ENCODE measurements at places on chromosomes 4 and X. TPM values are rescaled to one million over a fixed set of nuclear protein-coding genes. Genes with fewer than 3 reads are reported as not detected.

DNA sequence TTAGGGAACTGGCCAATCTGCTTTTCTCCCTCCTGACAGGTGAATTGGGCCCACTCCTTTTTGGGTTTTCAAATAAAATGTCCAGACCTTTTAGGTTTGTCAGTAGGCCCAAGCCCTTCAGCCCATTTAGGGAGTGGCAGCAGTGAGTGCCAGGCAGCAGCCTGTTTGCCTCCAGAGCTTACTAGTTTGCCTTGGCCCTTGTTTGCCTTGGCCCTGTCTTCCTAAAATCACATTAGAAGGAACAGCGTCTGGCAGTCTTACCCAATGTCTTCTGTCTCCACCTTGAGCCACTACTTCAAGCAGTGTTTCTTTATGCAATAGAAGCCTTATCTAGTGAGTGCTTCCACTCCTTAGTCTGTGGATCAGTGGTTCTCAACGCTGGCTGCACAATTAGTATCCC, 117.1 kb downstream of the TMEM164 start:
- no peak for DNase-seq

- no peak for DNase-seq
These were observed 170.0 kb upstream of the NPY2R start for GRCh38 chr4:155038459-155038858.

- DNase-seq = peak; percentile 11
These were observed 17.8 kb upstream of the PAGE2B start for GRCh38 chrX:55056820-55057674.

- DNase-seq = no peak
These were observed 11.8 kb downstream of the CLCN5 start for GRCh38 chrX:49934148-49934547.

- no peak for DNase-seq
These were observed 370.7 kb downstream of the FBXW7 start for GRCh38 chr4:152165146-152165545.

- DNase-seq = peak; percentile 38
These were observed 901 bp downstream of the JADE1 start for GRCh38 chr4:128810331-128810870.

DNA sequence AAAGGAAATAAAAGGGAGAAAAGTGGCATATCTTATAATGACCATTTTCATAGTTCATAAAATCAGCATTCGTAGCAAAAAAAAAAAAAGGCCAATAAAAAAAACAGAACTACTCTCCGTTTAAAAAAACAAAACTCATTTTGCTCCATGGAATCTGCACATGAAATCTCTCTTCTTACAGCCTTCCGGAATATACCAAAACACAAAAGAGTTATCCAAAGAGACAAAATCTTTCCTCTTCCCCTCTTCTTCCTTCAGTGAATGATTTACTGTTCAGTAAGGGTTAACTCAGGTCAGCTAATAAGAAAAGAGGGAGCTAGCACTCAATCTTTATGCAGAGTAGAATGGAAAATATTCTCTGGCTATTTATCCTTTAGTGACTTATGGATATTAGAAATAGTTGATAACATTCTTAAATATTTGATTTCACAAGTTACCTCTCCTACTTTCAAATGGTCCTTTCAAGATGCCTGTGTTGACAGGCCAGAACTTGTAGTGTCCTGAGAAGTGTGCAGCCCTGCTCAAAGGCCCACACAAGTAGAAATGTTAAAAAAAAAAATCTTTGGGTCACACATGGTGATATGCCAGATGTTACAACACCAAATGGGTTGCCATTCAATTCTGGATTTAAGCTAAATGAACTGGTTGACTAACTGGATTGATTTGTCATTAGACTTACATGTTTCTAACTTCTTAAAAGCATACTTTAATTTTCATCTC, 42.1 kb downstream of the PDGFC start:
- DNase-seq = no peak

DNA sequence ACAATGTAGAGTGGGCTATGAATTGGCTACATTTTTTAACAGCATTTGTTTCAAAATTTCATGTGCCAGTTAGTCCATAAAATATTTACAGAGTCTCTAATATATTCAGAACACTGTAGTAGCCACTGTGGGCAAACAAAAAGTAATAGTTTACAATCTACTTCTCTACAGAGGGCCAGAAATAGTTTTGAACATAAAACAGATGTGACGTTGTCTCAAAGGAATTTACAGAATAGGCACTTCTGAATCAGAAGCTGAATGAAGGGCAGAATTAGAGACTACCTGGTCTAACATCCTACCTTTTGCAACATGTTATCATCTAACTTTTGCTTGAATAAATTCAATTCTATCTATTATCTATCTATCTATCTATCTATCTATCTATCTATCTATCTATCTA, 811.9 kb upstream of the EPHA5 start:
- DNase-seq = no peak

- DNase-seq = peak; percentile 33
These were observed 25.5 kb upstream of the FGF5 start for GRCh38 chr4:80240976-80241375.

DNA sequence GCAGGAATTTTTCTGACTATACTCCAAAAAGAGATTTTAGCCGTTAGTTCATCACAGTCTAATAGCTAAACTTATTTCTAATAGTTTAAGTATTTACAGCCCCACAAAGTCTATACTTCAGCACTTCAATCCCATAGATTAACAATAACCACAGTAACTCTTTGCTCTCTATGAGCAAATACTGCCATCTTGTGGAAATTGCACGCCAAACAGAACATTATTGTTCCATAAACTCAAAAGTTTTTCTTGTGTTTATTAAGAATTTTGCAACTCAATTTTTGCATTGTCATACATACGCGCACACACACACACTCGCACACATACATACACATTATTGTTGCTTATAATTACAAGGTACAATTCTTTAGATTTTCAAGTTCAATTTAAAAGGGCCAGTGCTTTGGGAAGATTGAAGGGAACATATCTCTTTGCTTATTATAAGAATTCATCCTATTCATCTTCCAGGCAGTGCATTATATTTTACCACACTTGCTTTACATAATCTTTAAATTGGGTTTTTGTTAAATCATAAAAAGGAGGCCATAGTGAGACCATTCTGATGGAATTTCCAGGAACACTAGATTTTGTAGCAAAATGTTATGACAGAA, 63.8 kb upstream of the ATOH1 start:
- DNase-seq = peak; percentile 37

- no peak for DNase-seq
These were observed 84.5 kb downstream of the MAGEB17 start for GRCh38 chrX:16251782-16252181.

GRCh38 chr4:169128902-169129301, 118.8 kb upstream of the CBR4 start:
- no peak for DNase-seq

DNA sequence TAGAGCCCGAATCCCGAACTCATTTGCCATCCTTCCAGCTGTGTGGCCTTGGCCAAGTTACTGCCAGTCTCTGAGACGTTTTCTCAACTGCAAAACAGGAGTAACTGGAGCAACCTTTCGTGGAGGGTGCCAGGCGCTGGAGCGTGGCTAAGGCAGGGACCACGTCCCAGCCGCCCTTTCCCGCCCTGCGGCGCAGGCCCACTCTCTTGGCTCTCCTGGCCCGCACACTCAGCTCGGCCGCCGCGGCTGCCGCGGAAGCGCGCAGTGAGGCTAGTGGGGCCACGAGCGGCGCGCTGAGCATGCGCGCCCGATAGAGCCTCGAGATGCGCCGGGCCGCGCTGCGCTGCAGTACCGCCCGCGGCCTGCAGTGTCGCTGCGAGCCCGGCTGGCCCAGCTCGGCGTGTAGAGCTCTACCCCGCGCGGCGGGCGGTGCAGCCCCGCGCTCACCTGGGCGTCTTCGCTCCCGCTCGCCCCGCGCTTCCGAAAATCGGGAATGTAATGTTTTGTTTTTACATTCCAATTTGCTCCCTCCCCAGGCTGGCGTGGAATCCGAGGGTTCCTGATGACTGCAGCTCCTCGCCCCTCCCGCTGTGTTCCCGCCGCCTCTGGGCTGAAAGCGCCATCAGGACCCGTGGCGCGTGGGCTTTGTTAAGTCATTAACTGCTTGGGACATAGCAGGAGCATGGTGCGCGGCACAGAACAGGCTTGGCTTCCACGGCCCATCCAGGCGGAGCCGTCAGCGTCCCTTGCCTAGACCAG, 4.0 kb upstream of the ZNF518B start:
- no peak for DNase-seq

- DNase-seq = no peak
These were observed 359.4 kb upstream of the FSTL5 start for GRCh38 chr4:162523171-162523570.

DNA sequence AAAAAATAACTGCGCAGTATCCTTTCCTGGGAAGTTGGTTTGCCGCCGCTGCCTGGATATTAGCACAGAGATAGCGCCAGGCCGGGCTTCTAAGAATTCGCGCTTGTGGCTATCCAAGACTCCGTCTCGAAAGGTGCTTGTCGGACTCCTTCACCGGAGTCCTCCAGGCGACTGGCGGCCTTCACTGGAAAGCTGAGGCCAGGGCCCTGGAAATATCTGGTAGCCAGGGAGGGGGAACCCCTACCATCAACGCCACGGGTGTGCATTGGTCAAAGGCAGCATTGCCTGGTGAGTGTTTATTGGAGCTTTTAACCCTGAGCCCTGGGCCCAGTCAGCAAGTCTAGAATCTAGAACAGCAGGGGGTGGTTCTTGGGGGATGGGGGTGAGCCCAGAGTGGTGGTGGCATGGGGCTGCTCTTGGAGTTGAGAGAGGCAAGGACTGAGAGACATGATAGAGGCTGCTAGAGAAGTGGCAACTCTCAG, 577 bp upstream of the PIM2 start:
- no peak for DNase-seq

DNA sequence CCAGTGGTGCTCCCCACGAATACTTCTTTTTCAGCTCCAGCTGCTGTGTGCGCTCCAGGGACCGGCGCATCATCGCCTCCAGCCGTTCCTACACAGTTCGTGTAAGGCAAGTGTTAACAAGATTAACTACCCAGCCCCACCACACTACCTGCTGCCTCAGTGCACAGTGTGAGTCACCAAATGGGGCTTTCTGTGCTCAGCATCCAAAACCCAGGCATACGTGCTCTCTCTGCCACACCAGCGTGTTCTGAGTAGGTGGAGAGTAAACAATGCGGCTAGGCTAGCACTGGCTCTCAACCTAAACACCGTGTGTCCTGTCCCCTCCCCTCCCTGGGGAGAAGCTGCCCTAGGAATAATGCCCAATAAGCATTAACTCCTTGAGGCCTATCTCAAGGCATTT, 60.0 kb downstream of the MAP7D2 start:
- DNase-seq = no peak

- no peak for DNase-seq
These were observed 44.8 kb downstream of the DCLK2 start for GRCh38 chr4:150123087-150123486.

DNA sequence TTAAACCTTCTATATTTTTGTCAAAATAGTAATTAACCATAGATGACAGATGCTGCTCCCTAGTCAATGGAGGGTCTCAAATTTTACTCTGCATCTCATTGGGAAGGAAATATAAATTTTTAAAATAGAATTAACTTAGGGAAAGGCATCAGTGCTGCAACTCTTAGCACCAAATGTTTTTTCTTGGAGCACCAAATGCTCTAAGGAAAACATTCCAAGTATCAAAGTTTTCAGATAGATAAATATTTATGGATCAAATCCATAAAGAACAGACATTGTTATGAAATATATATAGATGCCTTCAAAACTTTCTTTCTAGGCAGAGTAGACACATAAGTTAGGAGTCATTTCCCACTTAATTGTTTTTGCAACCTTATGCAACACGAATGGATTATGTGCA, 168.7 kb downstream of the ANTXR2 start:
- DNase-seq = no peak

DNA sequence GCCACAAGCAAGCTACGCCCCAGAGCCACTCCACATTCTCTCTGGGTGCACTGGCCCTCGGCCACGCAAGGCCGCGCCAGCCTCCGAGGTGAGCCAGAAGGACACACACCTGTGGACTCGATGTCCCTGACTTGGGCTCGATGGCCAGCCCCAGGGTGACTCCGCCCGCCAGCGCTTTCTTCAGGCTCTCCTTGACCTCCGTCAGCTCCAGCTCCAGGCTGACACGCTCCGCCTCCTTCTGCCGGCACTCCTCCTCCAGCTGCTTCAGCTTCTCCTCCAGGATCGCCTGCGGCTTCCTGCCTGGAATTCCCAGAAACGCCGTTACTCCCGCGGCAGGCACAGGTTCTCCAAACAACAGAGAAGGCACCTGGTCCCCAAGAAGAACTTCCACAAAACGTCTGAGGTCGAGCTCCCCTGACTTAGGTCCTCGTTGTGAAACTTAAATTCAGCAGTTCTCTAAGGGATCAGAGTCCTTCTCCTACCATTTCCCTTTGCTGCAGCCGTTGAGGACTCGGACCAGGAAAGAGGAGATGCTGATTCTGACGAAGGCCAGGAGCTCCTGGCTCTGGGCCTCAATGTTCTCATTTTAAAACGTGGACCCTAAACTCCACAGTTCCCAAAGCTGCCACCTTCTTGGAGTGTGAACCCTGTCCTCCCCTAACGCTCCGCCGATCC, 166.8 kb downstream of the AFAP1 start:
- no peak for DNase-seq

DNA sequence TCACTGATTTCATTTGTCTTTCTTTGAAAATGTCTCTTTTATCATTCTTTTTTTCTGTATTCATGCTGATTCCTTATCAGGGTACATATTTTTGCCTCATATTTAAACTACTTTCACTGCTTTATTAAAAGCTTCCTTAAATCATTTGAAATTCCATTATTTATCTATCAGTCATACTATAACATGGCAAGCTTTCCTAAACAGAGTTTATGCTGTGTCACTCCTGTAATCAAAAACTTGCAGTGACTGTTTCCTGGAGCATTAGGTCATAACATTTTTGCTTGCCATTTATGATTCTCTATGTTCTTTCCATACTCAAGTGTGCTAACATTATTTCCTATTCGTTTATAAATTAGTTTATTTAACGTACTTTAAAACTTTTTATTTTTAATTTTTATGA, 203.7 kb downstream of the BMPR1B start:
- DNase-seq = no peak

- DNase-seq = no peak
These were observed 557.6 kb downstream of the SPRY1 start for GRCh38 chr4:123954220-123954619.

DNA sequence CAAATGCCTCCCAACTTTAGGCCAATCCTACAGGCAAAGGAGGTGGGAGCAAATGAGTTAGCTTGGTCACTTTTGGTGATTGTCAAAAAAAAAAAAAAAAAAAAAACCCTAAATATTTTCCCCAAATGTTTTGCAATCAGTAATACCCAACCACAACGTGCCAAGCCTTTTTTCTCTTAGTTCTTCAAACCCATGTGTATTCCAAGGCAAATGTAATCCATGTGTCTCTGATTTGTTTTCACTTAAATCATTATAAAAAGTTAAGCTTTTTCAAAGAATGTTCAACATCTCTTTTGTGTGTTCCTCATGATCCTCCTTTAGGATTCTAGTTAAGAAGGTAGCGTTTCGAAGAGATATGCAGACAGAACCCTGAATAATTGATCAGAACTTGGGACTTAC, 328.4 kb downstream of the PAPSS1 start:
- DNase-seq = no peak

- no peak for DNase-seq
These were observed 2.4 kb downstream of the DNAJB14 start for GRCh38 chr4:99943904-99944437.

The SLC7A11 gene
- total RNA-seq = 23.8 TPM

The HTN1 gene
- total RNA-seq = not detected

The ATP1B4 gene
- total RNA-seq = not detected

The ADGRA3 gene
- total RNA-seq = 31.1 TPM

The GPRIN3 gene
- 0.41 TPM for total RNA-seq

The RIPPLY1 gene
- 0.10 TPM for total RNA-seq

The HAUS3 gene
- total RNA-seq = 60.5 TPM

The GPR50 gene
- not detected for total RNA-seq

The MAB21L2 gene
- total RNA-seq = not detected

The NPY2R gene
- not detected for total RNA-seq

The CSAG3 gene
- not detected for total RNA-seq

The NUDT10 gene
- not detected for total RNA-seq

The TMEM35A gene
- not detected for total RNA-seq

The FOXR2 gene
- 0.07 TPM for total RNA-seq
